Effector memory CD4-positive, alpha-beta T cell (primary cell): ENCODE measurements at places on chromosomes 13 and 19.

- DNase-seq: no peak
Observed at GRCh38 chr13:35712907-35713761, 236.6 kb upstream of the MAB21L1 start.

- no peak for DNase-seq
Observed at GRCh38 chr13:50326811-50327210, 311.6 kb downstream of the KCNRG start.

- DNase-seq: no peak
Observed at GRCh38 chr13:113876346-113877148, 12.7 kb upstream of the GAS6 start.

DNA sequence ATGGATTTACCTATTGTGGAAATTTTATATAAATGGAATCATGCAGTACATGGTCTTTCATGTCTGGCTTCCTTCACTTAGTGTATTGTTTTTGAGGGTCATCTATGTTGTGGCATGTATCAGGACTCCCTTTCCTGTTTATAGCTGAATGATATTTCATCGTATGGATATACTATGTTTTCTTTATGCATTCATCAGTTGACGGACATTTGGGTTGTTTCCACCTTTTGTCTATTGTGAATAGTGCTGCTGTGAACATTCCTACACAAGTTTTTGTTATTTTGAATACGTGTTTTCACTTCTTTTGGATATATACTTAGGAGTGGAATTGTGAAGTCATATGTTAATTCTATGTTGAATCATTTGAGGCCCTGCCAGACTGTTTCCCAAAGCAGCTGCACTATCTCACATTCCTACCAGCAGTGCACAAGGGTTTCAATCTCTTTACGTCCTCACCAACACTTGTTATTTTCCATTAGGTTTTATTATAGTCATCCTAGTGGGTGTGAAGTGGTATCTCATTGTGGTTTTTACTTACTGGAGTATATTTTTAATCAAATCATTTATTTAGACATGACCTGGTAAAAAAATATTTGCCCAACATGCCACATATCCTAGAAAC lies 262.7 kb downstream of the DLEU7 start:
- DNase-seq: no peak

DNA sequence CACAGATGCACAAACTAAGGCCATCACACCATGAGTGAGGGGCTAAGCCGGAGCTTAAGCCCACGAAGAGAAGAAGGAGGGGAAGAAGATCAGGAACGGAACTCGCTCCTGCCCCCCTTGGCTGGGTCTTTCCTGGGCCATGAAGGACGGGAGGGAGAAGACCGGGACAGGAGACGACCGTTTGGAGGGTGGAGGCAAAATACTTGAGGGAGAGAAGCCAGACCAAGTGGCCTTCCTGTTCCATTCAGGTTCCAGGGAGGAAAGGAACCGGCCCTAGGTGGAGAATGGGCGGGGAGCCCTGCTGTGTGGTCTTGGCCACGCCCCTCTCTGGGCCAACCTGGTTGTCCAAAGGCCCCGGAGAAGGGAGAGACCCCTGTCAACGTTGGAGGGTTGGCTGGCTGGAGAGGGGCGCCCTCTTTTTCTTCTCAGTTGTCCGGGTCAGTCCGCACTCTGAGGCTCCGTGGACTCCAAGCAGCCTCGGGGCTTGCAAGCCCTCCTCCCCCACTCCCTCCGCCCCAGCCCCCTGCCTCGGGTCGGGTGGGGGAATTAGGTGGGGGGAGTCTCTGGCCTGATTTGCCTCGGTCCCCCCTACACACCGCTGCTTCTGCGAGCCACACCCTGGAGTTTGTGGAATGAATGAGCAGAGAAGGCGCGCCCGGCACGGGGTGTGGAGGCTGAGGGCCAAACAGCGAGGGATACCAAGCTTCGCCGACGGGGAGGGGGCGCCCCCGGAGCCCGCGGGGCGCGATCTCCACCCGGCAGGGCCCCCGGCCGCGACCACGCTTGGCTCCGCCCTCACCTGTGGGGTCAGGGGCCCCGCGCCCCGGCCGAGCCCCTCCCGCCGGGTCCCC lies 757 bp downstream of the FBN3 start:
- DNase-seq: no peak

GRCh38 chr13:25766576-25766975 lies 285.2 kb downstream of the SHISA2 start:
- DNase-seq: no peak

DNA sequence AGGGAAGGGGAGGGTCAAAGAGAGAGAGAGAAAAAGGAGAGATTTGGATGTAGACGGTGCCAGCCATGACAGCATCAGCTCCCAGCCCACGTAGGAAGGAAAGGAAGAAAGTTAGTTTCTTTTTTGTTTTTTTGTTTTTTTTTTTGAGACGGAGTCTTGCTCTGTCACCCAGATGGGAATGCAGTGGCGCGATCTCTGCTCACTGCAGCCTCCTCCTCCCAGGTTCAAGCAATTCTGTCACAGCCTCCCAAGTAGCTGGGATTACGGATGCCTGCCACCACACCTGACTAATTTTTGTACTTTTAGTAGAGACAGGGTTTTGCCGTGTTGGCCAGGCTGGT lies 27.6 kb downstream of the ELL start:
- no peak for DNase-seq

DNA sequence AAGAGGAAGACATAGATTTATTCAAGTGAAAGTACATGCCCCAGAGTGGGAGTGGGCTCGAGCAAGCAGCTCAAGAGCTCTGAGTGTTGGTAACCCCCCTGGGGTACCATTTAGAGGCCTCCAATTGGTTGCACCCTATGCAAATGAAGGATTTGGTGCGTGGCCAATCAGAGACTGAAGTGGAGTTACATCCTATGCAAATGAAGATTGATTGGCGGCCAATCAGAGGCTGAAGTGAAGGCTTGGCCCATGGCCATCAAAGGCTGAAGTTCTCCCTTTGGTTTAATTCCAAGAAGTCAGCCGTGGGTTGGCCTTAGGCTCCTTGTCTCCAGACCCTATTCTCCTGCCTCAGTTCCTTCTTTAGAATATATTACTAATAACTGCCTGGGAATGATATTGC lies 12.9 kb upstream of the IGFL1 start:
- DNase-seq: no peak

DNA sequence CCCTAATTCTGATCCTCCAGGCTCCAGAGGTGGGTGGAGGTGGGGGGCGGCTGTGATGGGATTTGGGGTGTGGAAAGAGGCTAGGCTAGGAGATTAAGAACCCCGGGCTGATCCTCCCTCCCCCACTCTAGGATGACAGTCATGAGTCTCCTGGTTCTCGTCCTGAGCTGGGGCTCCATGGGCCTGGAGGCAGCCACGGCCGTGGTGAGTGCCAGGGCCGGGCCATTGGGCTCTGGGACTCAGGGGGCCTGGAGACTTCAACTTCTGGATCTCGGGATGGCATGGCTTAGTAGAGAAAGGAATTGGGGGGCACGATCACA lies 13.9 kb downstream of the TTYH1 start:
- DNase-seq: no peak

GRCh38 chr19:18415178-18415867 lies 3.9 kb upstream of the SSBP4 start:
- DNase-seq: no peak

DNA sequence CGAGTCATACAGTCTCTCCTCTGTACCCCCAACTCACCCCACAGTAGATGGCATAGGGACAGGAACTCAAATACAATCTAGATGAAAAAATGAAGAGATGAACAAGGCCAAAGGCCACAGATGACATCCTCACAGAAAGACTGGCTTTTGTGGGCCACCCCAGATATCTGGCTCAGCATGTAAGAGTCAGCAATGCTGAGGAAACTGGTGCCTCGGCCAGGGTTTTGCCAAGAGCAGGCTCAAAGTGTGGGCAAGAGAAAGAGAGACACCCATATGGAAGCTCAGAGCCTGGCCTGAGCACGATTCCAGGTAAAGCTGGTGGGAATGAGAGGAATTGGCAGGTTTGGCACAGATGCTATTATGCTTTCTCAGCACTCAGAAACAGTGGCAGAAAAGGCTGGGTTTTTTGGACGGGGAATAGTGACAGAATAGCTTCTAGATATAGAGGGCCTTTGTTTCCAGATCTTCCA lies 460.6 kb downstream of the FOXO1 start:
- no peak for DNase-seq

- no peak for DNase-seq
Observed at GRCh38 chr19:339262-339887, 5.2 kb downstream of the MIER2 start.

DNA sequence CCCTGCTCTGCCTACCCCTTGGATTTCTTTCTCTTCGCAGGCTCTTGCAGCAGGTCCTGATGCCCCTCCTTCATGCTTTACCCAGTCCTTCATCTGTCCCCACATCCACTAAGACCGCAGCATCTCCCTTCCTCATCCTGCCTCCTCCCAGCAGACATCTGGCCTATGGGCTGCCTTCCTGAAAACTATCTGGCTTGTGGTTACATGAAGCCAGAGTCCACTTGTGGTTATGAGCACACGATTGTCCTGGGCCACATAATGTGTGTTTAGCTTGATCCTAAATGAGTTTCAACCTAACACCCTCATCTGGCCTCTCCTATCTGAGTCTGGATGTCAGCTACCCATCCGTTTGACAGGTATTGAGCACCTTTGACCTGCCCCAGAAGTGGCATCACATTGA lies 5.5 kb upstream of the ZNF175 start:
- no peak for DNase-seq

DNA sequence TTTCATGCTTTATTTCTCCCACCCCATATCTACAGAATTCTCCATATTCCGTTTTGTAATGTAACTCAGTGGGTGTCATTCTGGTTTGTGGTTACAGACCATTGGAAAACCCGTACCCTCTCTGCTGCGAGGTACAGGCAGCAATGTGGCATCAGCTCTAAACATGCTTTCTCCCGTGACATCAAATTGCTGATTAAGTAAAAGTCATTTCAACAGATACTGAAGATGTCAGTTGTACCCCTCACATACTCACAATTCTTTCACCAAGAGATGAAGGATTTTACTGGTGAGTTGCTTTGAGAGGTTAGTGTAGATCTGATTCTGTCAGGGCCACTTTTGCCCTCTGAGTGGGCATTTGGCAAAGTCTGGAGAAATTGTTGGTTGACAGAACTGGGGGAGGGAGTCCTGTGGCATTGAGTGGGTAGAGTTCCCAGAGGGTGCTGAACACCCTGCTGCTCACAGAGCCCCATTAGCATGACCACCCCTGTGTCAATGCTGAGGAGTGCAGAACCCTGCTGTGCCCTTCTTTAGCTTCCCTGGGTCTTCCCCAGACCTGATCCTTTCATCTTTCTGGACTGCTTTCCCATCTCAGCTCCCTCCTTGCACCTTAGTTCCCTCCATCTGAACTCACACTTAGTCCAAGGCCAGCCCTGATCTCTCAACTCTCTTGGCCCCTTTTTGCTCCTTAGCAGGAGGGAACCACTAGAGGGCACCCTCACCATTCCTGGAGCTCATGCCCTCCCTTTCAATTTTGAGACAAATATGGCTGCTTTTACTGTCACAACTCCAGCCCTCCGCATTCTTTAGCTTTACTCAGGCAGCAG lies 39.9 kb upstream of the CEACAM8 start:
- no peak for DNase-seq

DNA sequence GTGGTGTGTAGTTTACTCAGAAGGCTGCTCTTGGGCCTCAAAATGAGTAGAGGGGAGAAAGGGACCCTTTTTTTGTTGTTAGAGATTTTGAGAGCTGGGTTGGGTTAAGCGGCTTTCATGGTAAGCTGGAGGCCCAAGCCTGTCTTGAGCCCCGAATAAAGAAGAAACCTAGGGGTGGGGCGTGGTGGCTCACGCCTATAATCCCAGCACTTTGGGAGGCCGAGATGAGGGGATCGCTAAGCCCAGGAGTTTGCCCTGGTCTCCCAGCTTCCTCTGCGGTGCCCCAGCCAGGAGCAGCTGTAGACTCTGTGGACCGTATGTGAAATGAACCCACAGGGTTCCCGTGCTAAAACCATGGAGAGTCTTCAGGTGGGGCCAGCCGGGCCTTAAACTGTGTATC lies 56.1 kb downstream of the KDM4B start:
- no peak for DNase-seq

DNA sequence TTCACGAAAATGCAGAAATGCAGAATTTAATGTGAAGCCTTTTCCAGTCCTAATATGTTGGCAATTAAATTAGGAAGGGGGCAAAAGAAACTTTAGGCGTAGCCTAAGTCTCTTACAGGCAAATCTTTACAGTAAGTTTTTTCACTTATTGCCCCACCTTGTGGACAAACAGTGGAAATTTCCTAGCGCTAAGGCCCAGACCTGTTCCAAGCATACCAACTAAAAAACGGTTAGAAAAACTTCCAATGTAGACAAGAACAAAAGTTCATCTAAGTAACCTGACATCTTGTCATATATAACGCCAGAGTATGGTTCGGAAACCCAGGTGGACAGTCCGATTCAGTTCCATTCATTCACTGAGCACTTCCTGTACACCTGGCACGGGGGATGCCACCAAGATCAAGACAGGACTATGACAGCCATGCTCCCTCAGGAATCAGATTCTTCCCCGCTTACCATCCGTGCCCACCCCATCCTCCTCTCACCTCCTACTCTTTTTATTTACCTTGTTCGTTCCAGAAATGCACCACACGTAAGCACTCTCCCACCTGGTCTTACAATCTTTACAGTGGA lies 4.9 kb downstream of the ZAR1L start:
- DNase-seq: no peak

- DNase-seq: no peak
Observed at GRCh38 chr19:3976495-3977241, 5.8 kb upstream of the DAPK3 start.

- no peak for DNase-seq
Observed at GRCh38 chr13:102774591-102775520, 1.3 kb upstream of the TEX30 start.

DNA sequence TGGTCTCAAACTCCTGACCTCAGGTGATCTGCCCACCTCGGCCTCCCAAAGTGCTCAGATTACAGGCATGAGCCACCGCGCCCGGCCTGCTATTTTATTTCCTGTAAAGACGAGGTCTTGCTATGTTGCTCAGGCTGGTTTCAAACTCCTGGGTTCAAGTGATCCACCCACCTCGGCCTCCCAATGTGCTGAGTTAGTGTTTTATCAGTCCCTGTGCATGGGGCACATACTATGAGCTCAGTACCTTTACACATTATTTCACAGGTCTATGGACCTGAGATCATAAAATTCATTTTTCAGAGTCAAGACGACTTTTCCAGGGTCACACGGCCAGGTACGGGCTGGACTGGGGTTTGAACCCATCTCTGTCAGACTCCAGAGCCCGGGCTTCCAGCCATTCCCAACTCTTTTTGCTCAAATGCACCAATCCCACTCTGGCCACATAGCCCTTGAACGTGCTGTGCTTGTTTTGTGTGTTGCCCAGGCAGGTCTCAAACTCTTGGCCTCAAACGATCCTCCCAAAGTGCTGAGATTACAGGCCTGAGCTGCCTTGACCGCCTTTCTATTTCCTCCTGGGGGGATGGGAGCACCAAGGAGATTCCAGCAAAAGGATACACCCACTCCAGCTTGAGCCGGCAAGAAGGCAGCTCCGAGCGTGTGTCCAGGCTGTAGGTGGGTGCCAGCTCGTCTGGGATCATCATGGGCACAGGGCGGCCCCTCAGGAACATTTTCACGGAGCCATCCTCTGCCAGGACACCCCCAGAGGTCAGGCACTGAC lies 1.1 kb downstream of the EML2 start:
- DNase-seq: no peak

DNA sequence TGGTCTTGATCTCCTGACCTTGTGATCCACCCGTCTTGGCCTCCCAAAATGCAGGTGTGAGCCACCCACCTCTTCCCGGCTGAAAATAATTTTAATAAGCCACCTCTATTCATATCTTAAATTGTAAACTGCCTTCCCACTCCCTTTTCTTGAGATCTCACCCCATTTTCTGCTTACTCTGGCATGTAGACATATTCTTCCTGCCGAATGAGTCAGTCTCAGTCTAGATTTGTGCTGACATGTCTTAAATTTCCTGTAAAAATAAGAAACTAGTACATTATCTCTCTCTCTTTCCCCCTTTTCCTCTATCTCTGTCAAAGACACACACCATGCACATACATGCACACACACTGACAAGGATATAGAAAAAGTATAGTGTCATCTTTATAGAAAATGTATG lies 60.9 kb downstream of the THSD1 start:
- DNase-seq: no peak
